M059J (cell line): ENCODE measurements at places on chromosomes 5 and 9. TPM values are rescaled to one million over a fixed set of nuclear protein-coding genes. Genes with fewer than 3 reads are reported as not detected.

GRCh38 chr9:6218099-6218502 is 2.5 kb downstream of the IL33 start:
- DNase-seq, result peak; percentile 72

- no peak for DNase-seq
Observed at GRCh38 chr9:7239708-7240107, 481.9 kb downstream of the KDM4C start.

DNA sequence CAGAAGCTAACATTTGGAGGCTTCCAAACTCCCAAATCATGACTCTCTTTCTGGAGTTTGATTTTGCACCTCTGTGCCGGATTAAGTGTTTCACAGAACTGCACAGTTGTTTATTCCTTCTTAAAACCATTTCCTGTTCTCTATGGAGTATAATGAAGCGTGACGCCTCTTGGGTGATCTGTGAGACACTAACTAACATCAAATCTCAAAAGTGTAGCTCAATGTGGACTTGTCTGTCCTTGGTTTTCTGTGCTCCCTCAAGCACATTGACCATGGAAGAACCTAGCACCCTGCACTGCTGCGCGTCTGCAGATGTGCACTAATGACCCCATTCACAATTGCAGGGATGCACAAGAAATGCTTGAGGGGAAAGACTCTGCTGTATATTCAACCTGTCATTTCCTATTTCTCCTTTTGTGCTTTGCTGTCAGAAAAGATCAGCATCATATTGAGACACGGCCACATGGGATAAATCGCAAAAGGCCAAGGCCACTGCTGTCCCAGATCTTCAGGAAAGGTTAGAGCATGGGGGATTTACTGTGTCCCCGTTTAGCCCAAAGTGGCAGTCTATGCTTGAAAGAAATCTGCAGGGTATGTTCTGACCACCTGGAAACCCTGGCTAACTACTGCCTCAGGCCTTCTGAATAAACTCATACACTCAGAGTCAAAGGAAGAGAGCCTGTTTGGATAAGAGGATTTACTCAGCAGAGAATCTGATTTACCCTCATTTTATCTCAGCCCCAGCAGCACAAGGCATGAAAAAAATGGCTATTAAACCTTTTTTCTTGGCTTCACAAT is 109.6 kb downstream of the BAAT start:
- no peak for DNase-seq

DNA sequence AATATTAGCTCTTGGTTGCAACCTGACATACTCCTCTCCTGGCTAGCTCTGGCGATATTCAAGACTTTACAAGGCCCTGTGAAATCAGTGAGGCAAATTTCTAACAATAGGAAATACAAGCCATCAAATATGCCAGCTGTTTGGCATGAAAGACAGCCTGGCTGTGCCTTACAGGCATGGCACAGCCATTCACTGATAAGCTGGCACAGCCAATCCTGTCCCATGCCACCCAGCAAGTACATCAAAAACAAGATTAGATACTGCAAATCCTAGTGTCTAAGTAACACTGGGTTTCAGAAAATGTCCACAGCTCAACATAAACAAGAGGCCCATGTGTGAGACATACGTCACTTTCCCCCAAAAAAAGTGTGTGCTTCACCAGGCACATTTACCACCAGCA is 1045.8 kb upstream of the DMAC1 start:
- DNase-seq, result no peak

C1QTNF2 gene
- 2.5 and 3.3 TPM in 2 replicates for total RNA-seq

TUSC1 gene
- 29.0 and 41.1 TPM in 2 replicates for total RNA-seq
